Stimulated activated CD8-positive, alpha-beta memory T cell treated with anti-CD3 and anti-CD28 coated beads, Interleukin-2, amount 100 ng/mL, for 1 hour (primary cell): ENCODE measurements at places on chromosomes 3 and 15.

GRCh38 chr3:75192146-75192616, 471.9 kb upstream of the FRG2C start:
- DNase-seq, result peak; percentile 25

DNA sequence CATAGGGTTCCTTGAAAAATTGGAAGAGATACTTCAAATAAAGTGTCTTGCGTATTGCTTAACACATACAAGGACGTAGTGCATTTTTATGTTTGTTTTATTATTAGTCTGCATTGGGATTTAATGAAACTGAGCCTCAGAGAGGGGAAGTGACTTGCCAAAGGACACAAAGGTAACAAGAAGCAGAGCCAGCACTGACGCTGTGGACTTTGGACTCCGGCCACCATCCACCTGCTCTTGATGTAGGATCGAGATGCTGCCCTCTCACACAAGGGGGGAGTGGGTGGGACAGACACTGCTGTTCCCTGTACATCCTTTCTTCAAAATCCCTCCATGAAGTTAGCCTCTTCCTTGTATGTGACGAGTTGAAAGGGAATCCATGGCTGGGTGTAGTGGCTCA, 435.4 kb upstream of the RGMA start:
- no peak for DNase-seq

DNA sequence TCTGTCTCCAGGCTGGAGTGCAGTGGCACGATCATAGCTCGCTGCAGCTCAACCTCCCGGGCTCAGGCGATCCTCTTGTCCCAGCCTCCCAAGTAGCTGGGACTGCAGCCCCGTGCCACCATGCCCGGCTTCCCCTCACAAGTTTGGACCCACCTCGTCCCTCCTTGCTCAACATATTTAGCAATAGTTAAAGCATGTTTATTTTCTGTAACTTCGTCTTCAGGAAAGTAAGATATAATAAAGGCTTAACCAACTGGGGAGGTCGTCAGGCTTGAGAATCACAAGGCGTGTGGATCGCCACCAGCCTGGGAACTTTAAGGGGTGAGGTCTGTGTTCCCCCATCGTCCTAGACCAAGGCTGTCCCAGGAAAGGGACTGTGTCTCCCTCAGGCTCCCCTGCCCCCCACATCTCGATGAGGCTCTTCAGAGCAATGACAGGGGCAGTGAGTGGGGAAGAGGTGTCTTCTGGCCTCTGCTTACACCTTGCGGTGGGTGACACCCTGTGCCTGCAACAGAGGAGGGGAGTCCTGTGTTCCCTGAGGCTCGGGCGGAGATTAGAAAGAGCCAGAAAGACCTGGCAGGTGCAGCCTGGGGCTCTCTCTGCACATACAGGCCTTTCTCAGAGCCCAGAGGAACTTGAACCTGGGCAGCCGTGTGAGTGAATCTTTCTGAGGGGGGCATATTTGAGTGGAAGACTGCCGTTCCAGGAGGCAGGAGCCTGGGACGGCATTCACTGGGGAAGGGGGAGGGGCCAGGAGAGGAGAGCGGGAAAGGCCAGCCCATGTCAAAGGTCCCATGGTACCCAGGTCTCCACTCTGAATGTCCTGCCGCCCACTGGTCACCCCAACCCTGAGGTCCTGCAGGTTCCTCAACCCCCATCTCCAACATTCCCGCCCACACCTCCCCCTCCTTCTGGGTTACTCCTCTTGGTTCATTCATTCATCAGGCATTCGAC, 152.3 kb downstream of the SMAD6 start:
- DNase-seq, result no peak

DNA sequence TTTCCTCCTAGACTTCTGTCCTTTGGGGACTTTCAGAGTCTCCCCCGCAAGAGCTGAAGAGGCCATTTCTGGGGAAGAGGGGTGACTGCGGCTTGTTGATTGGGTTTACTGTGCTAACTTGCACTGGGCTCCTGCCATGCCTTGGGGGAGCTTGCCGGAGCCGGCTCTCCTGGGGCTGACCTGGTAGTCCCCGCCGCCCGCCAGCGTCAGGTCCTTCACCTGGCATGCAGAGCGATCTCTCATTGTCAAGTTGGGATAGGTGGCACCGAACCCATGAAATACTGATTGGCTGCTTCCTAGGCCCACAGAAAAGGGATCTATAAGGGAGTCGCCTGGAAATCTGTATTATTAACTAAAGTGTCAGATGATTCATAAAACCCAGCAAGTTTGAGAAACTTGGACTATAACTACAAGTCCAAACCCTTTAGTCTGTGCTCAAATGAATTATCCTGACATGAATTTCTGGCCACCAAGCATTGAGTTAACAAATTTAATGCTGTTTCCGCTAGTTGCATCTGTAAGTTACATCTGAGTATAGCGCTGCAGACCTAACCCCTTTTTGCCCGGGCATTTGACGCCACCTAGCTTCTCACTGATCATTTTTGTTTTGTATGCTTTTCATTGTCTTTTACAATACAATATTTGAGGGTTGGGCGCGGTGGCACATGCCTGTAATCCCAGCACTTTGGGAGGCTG, 607 bp upstream of the IMP3 start:
- DNase-seq, result peak; percentile 11

DNA sequence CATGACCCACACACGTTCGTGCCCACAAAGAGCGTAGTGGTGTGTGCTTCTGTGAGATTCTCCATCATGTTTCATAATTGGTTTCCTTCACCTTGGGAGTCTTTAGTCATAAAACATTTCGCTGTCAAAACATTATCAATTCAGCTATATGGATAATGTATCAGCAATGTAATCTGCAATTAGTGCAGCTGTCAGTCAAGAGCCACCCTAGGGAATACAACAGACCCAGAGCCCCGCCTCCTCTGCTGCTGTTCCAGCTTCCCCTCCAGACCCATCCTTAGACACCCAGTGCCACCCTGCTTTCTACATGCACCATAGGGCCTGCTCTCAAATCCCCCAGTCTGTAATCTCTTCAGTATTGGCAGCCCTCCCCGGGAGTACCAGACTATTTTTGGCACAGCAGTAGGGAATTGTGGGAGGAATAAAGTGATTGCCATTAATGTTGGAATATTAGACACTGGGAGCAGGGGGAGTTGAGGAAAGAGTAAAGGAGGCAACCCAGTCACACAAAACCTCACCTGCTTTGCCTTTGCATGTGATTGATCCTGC, 31.5 kb upstream of the C3orf80 start:
- DNase-seq, result no peak

GRCh38 chr3:146217324-146217723, 33.6 kb downstream of the PLSCR4 start:
- DNase-seq, result no peak

DNA sequence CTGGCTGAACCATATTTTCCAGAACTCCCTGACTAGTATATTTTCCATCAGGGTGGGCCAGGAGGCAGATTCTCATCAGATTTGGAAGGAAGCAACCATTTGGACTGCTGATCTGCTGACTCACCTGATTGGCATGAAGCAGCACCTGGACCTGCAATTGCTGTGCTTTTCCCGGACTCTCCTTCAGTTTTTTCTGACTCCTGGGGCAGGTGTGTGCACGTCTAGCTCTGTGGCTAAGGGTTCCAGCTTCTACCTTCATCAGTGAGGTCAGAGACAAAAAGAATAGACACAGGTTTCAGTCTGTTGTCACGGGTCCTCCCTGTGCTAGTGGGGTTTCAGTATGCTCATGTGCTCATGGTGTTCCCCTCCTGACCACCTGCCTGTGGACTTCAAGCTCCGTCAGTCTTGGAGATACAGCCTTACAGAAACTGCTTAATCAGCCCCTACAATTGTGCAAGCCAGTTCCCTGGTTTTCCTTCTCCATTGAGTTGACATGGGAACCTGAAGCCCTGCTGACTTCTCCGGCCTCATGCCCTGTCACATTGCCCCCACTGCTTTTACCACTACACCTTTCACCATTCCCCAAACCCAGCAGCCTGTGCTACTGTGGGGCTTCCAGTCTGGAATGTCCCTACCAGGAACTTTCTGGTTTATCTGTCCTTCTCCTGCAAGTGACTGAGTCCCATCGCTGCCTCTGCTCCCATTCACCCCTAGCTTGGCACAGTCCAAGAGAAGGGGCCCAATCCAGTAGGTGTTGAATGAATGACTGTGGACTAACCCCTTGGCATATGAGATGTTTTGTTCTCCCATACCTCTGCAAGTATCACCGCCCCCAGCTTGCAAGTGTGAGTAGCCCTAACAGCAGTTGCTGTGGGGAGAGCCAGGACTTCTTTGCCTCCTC, 31.7 kb downstream of the HMCES start:
- no peak for DNase-seq

DNA sequence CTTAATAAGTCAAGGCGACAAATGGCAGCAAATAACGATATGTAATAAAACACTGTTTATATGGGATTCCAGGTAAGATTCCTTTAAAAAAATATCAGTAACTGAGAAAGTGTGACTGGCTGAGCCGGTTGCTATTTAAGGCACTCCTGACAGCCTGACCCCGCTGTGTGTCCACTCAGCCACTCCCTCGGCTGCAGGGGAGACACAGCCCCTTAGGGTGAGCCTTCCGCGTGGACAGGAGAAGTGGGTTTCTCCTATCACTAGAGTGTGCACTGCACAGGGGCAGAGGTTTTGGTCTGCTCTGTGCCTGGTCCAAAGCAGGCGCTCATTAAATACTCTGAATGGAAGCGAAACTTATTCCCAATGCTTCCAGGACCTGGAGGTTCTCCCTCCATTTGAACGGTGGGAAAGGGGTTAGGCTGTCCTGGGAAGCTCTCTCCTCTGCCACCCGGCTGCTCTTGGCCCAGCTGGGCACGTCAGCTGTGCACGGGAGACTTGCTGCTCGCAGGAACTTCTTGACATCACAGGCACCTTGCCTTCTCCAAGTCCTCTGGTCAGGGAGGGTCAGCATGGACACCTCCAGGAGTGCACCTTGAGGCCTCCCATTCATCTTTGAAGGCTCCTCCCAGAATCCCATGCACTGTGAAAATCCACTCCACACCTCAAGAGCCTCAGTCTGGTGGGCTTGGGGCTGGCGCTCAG, 43.3 kb upstream of the SLCO2A1 start:
- DNase-seq, result no peak

DNA sequence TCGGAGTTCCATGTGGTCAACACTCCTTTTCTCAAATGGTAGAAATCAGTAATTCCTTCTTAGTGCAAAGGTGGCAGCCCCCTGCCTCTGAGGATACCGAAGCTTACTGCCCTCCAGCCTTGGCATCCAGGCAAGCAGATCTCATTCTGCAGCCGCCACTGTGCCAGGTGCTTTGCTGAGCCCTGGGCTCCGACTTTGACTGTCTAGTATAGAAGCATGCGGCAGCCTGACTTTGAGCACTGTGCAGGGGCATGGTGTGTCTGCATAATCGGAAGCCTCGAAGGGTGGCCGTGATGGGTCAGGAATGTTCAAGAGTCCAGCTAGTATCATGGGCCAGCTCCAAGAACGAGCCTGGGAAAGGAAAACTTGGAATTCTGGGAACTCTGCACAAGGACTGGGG, 39.7 kb downstream of the ABTB1 start:
- DNase-seq, result no peak

- no peak for DNase-seq
These were observed at the start of gene SYNM for GRCh38 chr15:99104788-99105513. Gene SYNM, plus strand, starts transcription at chr15:99105080. Its CDS starts 120 bp downstream, at chr15:99105200.

DNA sequence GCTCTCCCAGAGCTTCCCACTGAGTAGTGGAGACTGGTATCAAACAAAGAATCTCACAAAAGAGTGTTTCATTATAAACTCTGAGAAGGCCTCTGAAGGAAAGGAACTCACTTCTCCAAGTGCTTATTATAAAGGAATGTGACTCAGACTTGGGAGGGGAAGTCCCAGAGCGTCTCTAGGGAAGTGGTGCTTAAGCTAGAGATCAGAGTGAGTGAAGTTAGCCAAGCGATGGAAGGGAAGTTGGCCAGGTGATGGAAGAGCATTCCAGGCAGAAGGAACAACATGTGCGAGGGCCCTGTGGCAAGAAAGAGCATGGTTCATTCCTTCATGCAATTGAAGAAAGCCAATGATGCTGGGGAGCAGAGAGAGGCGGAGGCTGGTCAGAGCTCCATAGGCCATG, 2.3 kb downstream of the XYLB start:
- DNase-seq, result no peak

DNA sequence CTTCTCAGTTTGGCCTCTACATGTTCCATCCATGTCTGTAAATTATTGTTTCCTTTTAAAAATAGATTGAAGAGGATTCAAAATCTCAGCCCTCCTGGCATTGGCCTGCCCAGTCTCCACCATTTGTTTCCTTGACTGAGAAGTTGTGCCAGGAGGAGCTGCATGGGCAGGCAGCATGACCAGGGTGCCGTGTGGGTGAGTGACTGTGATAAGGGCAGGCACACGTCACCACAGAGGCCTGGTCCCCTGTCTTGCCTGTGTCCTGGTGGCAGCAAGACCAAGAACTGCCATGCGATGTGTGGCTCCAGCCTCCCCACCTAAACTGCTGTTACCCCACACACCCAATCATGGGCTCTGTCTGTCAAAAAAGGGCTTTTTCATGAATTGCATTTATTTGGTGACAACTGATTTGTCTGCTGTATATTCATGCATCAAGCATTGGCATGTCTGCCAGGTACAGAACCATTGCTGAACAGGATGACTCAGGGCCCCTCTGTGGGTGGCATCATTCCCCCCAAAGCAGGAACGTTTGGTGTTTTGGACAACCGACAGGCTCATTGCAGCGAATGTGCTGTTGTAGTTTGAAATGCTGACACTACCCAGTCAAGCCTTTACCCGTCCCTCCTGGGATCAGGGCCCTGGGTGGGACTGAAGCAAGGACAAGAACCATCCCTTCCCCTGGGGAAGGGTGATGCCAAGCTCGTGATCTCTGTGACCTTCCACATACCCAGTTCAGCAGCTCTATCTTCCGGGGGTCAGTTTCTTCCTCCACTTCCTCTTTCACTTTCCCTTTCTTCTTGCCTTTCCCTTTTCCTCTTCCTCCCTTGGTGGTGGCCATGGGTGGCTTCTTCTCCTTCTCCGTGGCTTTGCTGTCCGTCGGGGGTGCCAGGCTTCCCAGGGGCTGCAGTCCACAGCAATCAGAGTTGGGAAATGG, 51.6 kb downstream of the TRPM1 start:
- DNase-seq, result no peak

GRCh38 chr3:100536093-100536492, 43.7 kb downstream of the TMEM45A start:
- DNase-seq, result no peak

- no peak for DNase-seq
These were observed 261.6 kb upstream of the LMCD1 start for GRCh38 chr3:8239718-8240695.

DNA sequence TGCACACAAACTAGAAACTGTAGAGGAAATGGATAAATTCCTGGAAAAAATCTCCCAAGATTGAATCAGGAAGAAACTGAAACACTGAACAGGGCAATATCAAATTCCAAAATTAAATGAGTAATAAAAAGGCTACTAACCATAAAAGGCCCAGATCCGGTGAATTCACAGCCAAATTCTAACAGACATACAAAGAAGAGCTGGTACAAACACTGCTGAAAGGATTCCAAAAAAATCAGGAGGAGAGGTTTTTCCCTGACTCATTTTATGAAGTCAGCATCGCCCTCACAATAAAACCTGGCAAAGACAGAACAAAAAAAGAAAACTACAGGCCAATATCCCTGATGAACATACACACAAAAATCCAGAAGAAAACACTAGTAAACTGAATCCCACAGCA, 462.4 kb upstream of the THBS1 start:
- DNase-seq, result no peak
